ENCODE measurements at places on chromosomes 2 and 18.

- no peak for DNase-seq
Measured at GRCh38 chr2:260507-261161, 3.2 kb downstream of the SH3YL1 start.

GRCh38 chr2:72754628-72755320, 71.1 kb downstream of the EXOC6B start:
- no peak for DNase-seq

DNA sequence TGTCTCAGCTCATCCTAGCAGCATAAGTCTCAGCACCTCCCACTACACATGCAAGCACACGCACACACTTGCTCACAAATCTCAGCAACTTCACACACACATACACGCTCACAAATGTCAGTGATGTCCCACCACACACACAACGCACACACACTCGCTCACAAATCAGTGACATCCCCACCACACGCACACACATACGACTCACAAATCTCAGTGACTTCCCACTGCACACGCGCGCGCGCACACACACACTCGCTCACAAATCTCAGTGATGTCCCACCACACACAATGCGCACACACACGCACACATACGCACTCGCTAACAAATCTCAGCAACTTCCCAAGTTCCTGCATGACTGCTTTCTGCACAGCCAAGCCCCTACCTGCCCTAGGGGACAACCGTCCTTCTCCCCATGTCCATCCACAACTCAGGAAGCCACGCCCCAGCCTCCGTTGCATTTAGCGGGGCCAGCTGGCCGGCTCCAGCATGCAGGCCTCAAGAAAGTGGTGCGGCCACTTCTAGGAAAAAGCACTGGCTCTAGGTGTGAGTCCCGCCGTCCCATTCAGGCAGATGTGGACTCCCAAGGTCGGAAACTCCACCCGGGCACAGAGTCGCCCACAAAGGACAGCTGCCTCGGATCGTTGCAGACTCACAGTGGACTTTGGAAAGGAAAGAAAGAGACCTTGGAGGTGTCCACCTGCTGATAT, 180.1 kb upstream of the SALL3 start:
- no peak for DNase-seq

GRCh38 chr18:34915046-34915445, 126.2 kb upstream of the MAPRE2 start:
- no peak for DNase-seq

- DNase-seq, result no peak
Measured at GRCh38 chr2:240343548-240343947, 91.9 kb upstream of the GPC1 start.

DNA sequence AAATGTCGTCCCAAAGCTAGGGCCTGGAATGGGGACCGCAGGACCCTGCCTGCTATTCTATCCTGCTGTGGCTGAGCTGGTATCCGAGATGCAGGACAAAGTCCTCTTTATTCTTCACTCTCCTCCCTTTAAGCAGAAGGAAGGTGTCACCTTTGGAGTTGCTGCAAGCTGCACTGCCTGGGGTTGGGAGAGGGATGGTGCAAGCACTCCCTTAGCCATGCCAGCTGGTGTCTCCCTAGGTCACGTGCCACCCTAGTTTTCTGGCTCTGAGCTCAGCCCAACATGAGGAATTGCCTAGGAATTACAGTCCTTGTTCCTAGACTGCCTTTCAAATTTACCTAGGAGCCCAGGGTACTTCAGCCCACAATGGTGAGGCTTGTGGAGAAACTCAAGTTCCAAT, 21.4 kb upstream of the FAM228A start:
- DNase-seq, result no peak
